ENCODE measurements at places on chromosomes 2 and 18. TPM values are rescaled to one million over a fixed set of nuclear protein-coding genes. Genes with fewer than 3 reads are reported as not detected.

DNA sequence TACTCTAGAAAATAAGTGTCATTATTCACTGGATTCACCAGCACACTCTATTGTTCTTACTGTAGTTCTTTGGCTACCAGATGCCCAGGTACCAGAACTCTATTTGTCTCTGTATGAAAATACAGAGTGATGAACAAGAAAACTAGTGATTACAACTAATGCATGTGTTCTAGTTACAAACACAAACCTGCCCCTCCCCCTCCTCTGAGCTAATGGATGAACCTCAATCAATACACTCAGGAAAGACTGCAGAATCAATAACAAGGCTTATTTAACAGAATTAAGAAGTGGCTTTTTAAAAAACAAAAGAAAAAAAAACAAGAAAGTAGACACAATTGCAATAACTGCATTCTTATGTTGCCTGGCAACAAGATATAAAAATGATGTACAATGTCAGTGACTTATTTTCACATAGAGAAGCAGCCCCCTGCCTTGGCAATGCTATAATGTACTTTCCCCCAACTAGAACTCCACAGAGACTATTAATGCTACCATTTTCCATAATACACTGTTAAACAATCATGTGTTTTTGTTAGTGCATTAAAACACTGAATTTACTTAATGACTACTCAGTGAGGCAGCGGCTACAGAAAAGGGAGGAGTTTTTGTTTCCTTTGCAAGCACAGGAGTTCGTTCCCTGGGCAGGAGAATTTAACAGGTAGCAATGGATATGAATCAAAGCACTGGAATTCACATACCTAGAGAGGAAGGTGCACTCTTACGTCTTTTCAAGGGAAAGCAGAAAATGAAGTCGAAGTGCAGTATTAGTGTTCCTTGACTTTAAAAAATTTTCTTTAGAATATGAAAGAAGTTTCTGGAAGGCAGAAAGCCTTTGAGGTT lies 318.8 kb upstream of the REV1 start:
- H3K4me3 ChIP-seq = no peak overlapping the region
- no peak for DNase-seq
- no peaks in the 10 kb centered on the region for H3K36me3 ChIP-seq
- H3K27ac ChIP-seq = no peak overlapping the region
- peaks cover 3% of the 10 kb centered on the region for H3K27me3 ChIP-seq

DNA sequence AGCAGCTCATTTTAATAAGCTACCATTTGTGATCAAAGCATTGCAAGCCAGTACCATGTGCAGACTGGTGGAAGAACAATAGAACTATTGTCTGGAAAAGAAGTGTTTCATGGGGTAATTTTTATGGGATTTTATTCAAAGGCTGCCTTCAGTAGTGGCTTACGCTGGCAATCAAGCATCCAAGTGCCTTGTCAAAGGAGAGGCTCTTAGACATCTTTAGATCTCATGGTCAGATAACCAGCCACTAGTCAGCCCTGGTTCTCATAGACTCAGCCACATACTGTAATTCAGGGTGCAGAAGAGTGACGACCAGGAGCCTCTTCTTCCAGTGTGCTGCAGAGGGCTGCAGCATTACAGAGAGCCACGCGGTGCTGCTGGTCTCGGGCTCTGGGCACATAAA lies 98.5 kb upstream of the NOSTRIN start:
- peaks cover 1% of the 10 kb centered on the region for H3K27me3 ChIP-seq
- no peaks in the 10 kb centered on the region for H3K4me1 ChIP-seq
- H3K27ac ChIP-seq = no peak overlapping the region
- no peak for DNase-seq
- no peaks in the 10 kb centered on the region for H3K36me3 ChIP-seq

DNA sequence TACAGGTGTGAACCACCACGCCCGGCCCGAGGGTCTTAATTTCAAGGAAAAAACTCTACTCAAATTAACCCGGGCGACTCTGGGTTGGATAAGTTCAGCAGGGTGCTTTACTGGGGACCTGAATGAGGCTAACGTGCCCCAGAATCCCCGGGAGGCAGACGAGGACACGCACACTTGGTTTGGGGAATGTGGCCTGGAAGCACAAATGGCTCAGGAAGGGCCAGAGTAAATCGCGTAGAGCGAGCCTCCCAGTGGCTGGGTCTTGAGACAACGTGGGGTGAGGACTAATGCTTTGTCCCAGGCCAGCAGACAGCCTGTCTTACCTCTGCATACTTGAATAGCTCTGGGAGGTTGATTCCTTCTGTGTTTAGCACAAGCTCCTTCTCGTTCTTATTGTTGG lies 75.8 kb downstream of the POLR1A start:
- peak overlapping the region; percentile 58 for H3K27ac ChIP-seq
- H3K4me1 ChIP-seq = peaks cover 10% of the 10 kb centered on the region
- H3K4me3 ChIP-seq = no peak overlapping the region
- peaks cover 2% of the 10 kb centered on the region for H3K27me3 ChIP-seq
- DNase-seq = no peak
- H3K36me3 ChIP-seq = peaks cover 26% of the 10 kb centered on the region

DNA sequence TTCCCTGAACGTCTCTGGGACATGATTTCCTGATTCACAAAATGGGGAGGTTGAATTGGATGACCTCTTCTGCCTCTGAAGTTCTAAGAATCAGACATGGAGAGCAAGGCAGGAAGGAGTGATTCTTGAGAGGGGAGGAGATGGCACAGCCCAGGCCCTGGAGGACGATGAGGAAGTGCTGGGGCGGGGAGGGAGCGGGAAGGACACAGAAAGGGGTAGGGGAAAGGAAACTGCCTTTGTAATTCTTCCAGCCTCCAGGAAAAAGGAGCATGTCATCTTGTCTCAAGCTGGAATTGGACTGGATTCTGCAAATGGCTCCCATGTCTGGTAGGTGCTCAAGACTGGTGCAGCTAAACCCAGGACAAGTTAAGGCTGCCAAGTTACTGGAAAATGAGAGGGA lies 97.0 kb upstream of the NCK2 start:
- no peaks in the 10 kb centered on the region for H3K36me3 ChIP-seq
- H3K27ac ChIP-seq = no peak overlapping the region
- H3K4me3 ChIP-seq = no peak overlapping the region

DNA sequence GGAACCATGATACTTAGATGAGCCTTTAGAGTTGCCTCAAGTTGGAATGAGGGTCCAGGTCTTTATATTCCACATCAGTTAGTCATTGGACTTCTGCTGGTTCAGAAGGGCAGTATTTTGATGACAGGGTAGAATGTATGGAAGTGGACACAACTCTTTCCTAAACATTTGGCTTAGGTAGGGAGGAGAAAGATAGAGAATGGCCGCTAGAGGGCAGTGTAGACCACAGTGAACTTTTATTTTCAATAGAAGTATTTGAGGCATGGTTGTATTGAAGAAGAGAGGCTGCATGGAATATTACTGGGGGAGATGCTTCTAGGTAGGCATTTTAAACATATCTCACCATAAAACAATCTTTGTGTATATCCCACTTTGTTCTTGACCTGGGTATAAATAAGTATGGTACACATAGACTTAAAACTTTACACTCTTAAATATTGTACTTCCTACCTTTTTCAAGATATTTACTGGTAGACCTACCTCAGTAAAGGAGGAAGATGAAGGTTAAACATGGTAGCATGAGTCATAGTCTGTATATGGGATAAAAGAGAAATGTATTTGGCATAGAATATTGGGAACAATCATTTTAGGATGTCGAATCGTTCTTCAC lies 497.6 kb upstream of the FAM98A start:
- H3K36me3 ChIP-seq = no peaks in the 10 kb centered on the region
- peak; percentile 1 for DNase-seq
- no peaks in the 10 kb centered on the region for H3K27me3 ChIP-seq
- no peaks in the 10 kb centered on the region for H3K4me1 ChIP-seq
- no peak overlapping the region for H3K27ac ChIP-seq

GRCh38 chr2:157836531-157836930 lies 39.6 kb downstream of the ACVR1 start:
- H3K27ac ChIP-seq = no peak overlapping the region
- no peak for DNase-seq
- H3K27me3 ChIP-seq = no peaks in the 10 kb centered on the region
- no peak overlapping the region for H3K4me3 ChIP-seq
- peaks cover 15% of the 10 kb centered on the region for H3K4me1 ChIP-seq

GRCh38 chr2:174682578-174683391 lies 81.5 kb downstream of the CHRNA1 start:
- peak overlapping the region; percentile 91 for H3K27ac ChIP-seq
- H3K36me3 ChIP-seq = no peaks in the 10 kb centered on the region
- peaks cover 11% of the 10 kb centered on the region for H3K27me3 ChIP-seq
- peak; percentile 80 for DNase-seq
- peak overlapping the region; percentile 89 for H3K4me3 ChIP-seq

- H3K4me1 ChIP-seq = no peaks in the 10 kb centered on the region
- peaks cover 1% of the 10 kb centered on the region for H3K27me3 ChIP-seq
- H3K4me3 ChIP-seq = no peak overlapping the region
- H3K36me3 ChIP-seq = no peaks in the 10 kb centered on the region
- DNase-seq = no peak
- H3K27ac ChIP-seq = no peak overlapping the region
Measured at GRCh38 chr2:115413791-115414190, 971.4 kb downstream of the DPP10 start.

GRCh38 chr18:44458777-44459176 lies 221.9 kb upstream of the SETBP1 start:
- no peak overlapping the region for H3K4me3 ChIP-seq
- H3K36me3 ChIP-seq = no peaks in the 10 kb centered on the region
- peaks cover 1% of the 10 kb centered on the region for H3K27me3 ChIP-seq

GRCh38 chr2:73243884-73244570 lies 9.9 kb downstream of the CCT7 start:
- H3K27me3 ChIP-seq = no peaks in the 10 kb centered on the region
- H3K36me3 ChIP-seq = peaks cover 25% of the 10 kb centered on the region
- no peaks in the 10 kb centered on the region for H3K4me1 ChIP-seq

DNA sequence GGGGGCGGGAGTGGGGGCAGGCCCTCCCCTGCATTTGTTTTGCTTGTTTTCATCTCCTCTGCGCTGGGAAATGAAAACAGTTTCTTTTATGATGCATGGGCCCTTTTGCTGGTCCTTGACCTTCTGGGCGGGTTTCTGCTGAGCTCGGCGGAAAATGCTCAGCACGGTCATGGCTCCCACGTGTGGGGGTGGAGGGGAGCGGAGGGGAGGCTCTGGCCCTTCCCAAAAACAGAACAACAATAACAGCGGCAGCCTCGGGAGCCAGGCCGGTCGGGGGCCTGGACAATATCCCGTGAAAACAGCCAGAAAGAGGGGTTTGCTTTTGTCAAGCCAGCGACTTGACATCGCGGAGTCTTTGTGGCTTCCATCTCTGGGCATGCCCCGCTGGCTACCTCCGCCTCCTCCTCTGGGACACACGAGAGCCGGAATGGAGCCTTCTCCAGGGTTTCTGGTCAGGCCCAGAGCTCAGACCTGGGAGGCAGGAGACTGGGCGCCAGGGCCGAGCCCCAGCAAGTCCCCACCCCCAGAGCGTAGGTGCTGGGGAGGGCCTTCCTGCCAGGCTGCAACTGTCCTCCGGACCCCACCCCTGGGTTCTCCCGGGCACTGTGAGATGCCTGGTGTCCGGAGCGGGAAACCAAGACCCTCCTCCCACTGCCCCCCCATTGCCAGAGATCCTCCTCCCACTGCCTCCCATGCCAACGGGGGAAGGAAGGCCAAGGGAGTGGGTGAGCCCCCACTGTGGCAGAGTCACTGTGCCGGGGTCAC lies 35.9 kb upstream of the SNED1 start:
- H3K4me1 ChIP-seq = no peaks in the 10 kb centered on the region
- H3K4me3 ChIP-seq = no peak overlapping the region
- H3K27me3 ChIP-seq = no peaks in the 10 kb centered on the region

DNA sequence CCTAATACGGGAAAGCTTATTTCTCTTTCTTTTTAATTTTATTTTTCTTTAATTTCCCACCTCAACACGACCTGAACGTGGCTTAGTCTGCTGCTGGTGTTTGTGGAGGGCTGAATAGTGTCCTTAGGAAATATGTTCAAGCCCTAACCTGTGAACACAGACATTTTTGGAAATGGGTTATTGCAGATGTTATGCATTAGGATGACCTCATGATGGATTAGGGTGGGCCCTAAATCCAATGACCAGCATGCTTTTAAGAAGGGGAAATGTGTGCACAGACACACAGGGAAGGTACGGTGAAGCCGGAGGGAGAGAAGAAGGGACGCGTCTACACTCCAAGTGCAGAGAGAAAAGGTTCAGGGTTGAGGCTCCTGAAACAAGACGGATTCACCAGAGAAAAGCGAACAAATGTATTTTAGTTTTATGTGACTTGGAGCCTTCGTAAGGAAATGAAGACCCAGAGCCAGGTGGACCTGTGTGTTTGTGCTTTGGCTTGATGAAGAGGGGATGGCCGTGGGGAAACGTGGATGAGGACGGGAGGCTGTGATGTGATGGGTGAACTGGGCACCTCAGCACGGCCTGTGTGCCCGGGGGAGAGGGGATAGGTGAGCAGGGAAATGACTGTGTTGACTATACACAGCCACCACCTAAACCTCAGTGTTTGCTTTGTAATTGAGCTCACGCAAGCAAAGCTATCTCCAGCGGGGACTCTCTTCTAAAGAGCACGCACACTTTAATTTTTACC lies 37.5 kb downstream of the RTP5 start:
- no peak overlapping the region for H3K4me3 ChIP-seq
- H3K4me1 ChIP-seq = no peaks in the 10 kb centered on the region
- peaks cover 3% of the 10 kb centered on the region for H3K36me3 ChIP-seq
- H3K27ac ChIP-seq = no peak overlapping the region

DNA sequence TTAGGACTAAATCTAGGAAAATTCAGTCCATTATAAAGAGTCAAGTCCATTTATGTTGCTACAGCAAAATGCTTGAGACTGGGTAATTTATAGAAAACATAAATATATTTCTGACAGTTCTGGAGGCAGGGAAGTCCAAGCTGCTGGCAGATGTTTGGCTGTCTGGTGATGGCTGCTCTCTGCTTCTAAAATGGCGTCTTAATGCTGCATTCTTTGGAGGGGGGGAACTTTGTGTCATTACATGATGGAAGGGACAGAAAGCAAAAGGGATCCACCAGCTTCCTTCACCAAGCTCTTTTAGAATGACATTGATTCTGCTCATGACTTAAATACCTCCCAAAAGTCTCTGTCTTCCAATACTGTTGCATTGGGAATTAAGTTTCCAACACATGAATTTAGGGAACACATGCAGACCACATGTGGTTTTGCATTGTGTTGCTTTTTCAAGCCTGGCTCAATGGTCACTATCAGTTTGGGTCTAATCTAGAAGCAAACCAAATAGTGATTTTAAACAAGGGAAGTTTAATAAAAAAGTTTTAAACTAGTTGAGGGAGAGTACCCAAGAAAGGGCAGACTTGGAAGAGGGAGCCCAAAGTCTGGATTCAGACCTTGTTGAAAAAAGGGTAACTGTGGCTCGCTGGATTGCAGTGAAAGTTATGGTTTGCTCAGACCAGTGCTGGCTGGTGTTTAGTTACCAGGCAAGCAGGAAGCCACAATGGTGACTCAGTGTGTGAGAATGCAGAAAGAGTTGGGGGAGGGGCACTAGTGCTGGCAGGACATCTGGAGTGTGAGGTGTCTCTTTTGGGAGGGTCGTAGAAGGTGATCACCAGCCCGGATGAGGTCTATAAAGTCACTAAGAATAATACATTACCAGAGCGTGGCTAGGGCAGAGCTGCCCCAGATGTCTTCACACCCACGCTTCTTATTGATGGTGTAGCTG lies 30.8 kb downstream of the C18orf54 start:
- DNase-seq = peak; percentile 21
- H3K27me3 ChIP-seq = peaks cover 13% of the 10 kb centered on the region
- H3K27ac ChIP-seq = no peak overlapping the region
- peaks cover 14% of the 10 kb centered on the region for H3K4me1 ChIP-seq
- no peak overlapping the region for H3K4me3 ChIP-seq

The PLB1 gene
- polyA plus RNA-seq = 0.43 TPM

The SH3RF3 gene
- polyA plus RNA-seq = not detected

The PLA2R1 gene
- not detected for polyA plus RNA-seq

The SLC4A3 gene
- 0.52 TPM for polyA plus RNA-seq

The PXDN gene
- polyA plus RNA-seq = 0.93 TPM

The SULT1C2 gene
- polyA plus RNA-seq = not detected

Data from immature natural killer cell (primary cell).